ENCODE measurements at places on chromosomes 6 and 20.

DNA sequence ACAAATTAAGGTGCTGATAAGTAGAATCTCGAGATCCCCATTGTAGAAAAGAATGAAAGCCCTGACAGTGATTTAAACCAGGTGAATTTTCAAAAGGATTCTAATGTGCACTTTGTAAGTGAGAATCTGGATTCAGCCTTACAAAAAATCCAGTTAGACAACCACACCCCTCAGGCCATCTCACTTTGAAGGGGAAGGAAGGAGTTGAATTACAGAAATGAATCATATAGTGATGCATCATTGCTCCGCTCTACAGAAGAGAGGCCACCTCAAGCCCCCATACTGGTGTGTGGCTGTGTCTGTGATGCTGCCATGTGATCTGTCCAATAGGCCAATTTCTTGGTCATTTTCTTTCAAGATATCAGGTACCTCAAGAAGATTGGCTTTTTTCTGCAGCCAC, 85.5 kb upstream of the NT5E start:
- DNase-seq: no peak

DNA sequence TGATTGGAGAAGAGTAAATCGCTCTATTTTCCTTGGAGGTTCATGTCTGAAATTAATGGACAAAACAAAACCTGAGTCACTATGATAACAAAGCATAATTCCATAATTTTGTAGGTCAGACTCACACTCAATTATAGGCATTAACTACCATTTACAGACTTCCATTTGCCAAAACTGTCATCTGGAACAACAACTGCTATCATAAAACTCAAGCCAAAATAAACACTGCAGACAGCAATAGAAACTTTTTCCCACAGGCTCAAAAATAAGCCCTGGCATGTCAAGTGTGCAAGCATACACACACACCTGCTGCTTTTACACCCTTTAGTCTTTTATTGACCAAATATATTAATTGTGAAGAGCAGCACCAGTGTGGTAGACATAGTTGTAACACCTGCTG, 7.1 kb downstream of the MRPS10 start:
- DNase-seq: no peak

- DNase-seq: no peak
These were observed 35.4 kb downstream of the SLC16A10 start for GRCh38 chr6:111122458-111123286.

- DNase-seq: no peak
These were observed 30.3 kb downstream of the PPARD start for GRCh38 chr6:35372633-35373032.

DNA sequence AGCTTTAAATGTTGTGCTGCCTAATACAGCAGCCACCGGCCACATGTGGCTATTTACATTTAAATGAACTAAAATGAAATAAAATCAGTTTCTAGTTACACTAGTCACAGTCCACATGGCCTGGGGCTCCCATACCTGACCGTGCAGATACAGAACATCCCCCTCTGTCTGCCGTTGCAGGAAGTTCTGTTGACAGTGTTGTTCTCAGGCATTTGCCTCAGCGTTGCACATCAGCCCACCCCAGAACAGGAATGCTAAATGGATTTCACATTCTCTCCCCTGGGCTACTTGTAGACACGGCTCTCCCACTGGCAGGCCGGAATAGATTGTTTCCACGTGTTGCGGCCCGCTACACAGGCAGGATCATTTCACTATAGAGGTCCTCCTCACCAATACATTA, 26.3 kb downstream of the JAG1 start:
- DNase-seq: no peak
